Activated CD4-positive, alpha-beta T cell treated with anti-CD3 and anti-CD28 coated beads for 1 hour (primary cell): ENCODE measurements at places on chromosomes 7 and 10.

GRCh38 chr10:132065491-132066105 is at the start of gene JAKMIP3:
JAKMIP3 (plus strand) TSS chr10:132065946; CDS start chr10:132104809, 38,863 bp downstream.
- DNase-seq: no peak

DNA sequence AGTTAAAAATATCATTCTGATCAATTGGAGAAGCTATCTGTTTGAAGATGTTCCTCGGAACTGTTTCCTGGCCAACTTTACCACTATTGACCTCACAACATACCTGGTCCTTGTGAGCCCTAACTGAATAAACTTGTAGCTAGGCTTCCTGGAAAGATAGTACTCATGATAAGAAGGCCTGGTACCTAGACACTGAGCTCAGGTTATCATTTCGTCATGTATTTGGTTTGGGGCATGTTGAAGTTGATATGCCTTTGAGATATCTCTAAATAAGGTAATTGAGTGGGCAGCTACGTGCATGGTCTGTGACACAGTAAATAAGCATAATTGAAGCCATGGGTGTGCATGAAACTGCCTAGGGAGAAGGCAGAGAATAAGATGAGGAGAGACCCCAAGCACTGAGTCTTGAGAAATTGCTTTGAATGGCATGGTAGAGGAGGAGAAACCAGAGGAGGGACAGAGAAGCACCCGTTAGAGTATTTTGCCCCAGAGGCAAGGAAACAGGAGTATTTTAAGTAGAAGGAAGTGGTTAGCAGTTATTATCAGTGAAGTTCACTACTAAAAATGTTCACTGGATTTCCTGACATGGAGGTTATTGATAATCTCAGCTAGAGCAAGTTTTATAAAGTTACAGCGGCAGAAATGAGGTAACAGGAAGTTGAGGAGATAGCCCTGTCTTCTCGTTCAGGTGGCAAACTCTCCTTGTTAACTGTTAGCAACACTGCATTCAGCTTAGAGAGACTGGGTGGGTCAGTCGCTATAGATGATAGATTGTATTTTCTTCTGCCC is 55.6 kb downstream of the CC2D2B start:
- DNase-seq: no peak

DNA sequence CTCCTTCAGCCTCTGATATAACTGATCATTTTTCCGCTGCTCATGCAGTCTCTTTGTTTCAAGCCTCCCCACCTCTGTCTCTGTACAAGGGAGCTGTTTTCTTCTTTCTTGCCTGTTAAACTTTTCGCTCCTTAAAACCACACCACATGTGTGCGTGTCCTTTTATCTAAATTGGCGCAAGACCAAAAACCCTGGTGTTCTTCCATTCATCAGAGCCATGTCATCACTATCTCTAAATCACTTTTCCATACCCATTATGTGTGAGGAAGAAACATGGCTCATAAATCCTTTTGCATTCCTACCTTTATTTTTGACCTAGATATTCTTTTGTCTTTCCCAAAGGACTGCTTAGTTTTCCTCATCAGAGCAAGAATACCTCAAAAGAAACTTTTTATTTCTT is 239.0 kb upstream of the IMMP2L start:
- DNase-seq: no peak

DNA sequence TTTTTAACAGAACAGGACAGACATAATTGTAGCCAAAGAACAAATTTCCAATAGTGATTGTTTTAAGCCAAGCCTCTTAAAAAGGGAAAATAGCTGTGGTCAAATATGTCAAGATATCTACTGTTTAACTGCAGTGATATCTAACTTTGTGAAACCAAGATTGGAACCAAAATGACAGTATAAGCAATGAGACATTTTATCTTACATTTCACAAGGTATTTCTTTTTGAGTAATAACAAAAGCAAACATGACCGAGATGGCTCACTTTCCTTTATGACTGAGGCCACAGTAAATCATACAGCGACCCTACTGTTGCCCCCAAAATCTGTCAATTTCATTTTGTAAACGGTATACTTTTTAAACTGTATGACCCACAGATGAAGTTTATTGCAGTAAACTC is 215.8 kb downstream of the MLLT10 start:
- no peak for DNase-seq

DNA sequence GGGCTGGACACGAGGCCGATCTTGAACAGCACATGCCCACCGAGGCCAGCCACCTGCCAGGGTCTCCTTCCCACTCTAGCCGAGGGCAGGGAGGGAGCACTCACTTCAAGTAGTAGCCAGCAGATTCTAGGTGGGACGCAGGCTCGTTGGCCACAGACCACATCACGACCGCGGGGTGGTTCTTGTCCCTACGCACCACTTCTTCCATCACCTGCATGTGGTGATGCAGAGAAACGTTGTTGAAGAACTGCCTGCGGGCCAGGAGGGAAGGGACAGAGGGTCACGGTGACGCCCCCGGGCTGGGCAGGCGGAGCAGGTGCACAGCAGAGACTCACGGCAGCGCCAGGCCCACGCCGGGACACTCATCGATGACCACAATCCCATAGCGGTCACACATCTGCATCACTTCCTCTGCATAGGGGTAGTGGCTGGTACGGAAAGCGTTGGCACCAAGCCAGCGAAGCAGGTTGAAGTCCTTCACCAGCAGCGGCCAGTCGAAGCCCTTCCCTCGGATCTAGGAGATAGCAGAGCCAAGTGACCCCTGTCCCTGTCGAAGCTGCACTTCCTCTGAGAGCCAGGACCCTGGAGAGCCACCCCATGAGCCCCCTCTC is 7.7 kb downstream of the GUSB start:
- DNase-seq: no peak

- no peak for DNase-seq
Measured at GRCh38 chr10:11546581-11546980, 64.9 kb downstream of the USP6NL start.

DNA sequence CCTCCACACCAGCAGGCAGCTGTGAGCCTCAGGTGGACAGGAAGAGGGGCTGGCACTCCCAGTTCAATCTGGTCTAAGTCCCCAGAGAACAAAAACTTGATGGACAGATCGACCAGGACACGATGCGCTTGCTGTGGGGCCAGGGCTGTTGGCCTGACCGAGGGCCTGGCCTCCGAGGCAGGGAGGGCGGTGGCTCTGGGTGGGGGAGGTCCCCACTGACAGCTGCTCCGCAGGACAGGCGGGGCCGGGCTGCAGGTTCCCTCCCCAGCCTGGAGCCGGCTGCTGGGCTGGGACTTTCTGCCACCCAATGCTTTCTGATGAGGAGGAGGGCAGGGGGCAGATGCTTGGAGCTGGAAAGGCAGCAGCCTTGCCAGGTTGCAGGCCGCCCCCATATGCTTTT is 37.4 kb upstream of the ADGRA1 start:
- no peak for DNase-seq

DNA sequence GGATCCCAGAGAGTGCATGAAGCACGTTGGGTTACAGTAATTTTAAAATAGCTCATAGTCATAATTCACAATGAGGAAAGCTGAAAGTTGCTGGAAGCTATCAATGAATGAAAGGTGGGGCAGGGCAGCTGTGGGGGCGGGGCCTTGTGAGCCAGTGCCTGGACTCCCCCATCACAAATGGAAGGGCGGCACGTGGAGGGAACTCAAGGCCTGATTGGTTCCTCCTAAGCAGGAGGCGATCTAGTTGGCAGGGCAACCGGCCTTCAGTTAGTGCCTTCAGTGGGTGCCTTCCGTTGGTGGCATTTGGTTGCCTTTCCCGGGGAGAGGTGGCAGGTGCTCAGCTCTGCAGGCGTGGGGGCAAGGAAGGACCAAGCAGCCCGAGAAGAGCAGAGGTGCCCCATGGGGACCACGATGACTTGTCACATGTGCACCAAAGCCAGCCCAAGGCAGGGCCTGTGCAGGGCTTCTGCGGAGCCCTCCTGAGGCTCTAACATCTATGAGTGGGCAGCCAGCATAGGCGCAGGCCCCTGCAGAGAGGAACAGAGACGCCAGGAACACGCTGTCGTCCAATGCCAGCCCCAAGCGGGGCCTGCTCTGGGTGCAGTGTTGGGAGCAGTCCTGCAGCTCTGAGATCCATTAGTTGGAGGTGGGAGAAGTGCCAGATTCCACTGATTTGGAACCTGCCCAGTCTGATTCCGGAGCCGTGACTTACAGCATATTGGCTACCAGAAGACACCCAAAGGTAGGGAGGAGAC is 59.8 kb upstream of the PDSS1 start:
- DNase-seq: no peak

GRCh38 chr7:113179313-113179712 is 61.0 kb upstream of the SMIM30 start:
- no peak for DNase-seq

- no peak for DNase-seq
Measured at GRCh38 chr10:73439055-73439454, 5.7 kb upstream of the MSS51 start.

DNA sequence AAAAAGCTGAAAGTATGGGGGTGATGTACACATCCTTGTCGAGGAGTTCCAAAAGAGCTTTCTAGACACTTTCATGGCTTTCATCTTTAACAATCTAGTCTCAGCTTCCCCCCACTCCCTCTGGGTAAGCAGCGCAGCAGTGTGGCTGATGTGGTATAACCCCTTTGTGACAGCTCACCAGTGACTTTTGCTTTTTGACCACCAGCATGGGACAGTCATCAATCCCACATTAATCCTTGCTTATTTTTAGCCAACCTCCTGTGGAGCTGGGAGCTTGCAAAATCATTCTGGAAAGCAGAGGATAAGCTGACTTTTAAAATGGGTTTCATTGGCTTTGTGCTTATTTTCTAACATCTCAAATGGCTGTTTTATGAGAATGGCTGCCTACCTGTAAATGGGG is 272.7 kb downstream of the HDAC9 start:
- DNase-seq: no peak

DNA sequence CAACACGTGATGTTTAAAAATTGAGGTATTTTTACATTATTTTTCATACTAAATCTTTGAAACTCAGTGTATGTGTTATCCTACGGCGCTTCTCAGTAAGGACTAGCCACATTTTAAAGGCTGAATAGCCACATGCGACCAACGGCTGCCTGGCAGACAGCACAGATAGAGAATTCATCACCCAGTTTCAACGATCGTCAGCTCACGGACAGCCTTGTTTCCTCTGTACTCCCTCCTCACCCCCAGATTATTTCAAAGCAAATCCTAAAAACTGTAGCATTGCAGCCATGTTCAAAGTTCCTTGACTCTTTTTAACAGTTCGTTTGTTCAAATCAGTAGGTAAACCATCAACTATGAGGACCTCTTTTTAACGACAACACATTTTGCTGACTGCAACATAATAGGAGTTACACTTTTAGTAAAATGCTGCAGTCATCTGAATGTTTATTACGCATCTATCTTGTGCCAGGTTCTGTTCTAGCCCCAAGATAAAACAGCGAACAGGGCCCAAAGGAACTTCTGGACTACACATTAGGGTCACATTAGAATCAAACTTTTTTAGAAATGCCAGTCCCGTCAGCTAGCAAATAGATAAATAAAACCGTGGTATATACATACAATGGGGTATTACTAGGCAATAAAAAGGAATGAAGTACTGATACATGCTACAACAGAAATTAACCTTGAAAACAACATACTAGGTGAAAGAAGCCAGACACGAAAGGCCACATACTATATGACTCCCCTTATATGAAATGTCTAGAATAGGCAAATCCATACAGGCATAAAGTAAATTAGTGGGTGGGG is 5.7 kb downstream of the OSBPL3 start:
- no peak for DNase-seq
